Substantia nigra (tissue), 51 donors: ENCODE measurements at places on chromosomes 11 and 22.

DNA sequence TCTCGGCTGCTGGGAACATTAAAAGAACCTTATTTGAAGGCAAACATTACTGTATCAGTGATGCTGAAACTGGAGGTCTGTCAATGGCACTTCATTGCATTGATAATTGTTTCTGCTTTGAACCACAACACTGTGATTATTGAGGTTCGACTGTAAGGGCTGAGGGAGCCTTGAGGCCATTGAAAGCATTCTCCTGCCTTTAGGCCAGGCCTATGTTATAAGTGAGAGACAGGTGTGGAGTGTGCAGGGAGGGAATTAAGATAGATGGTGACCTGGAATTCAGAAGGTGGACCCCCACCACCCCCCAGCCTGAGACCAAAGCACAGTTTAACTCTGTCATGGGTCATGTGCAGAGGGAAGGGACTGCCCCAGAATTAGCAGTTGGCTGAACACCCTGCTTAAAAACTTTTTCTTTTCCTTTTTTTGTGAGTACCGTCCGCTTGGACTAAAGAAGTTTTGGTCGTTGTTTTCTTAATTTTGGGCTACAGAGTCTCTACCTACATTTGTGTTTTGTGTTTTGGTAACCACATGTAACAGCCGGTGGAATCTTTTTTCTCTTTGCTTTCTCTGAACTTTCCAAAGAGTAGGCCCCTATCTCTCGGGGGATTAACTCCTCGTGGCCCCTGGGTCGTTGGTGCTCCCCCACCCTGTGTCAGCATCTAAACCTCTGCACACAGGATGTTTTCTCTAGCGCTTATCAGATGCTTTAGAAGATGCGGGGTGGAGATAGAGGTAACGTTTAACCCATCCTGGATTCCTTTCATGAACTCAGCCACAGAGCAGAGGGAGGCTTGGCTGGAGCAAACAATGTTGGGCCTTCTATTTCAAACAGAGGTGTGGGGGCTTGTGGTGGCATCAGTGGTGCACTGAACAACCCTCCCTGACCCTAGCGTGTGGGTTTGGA, 43.7 kb downstream of the ZBTB16 start:
- no peak for DNase-seq

DNA sequence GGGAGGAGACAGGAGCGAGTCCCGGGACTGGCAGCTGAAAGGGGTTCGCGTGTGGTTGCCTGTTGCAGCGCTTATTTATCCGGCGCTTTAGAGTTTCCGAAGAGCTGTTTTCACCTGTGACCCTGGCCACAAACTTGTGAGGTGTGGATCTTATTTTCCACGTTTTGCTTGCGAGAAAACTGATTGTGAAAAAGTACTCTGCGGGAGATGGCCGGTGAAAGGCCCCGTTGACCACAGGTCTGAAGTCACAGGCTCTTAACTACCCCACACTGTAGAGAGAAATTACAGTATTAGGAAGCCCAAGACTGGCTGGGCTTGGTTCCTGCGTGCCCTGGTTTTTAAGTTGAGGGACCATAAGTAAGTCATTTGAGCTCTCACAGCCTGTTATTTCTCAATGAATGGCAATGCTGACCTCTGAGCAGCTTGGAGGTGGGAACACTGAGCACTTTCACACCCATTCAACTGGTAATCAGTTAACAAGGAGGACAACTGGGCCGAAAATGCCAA, 379 bp upstream of the RAB38 start:
- no peak for DNase-seq

DNA sequence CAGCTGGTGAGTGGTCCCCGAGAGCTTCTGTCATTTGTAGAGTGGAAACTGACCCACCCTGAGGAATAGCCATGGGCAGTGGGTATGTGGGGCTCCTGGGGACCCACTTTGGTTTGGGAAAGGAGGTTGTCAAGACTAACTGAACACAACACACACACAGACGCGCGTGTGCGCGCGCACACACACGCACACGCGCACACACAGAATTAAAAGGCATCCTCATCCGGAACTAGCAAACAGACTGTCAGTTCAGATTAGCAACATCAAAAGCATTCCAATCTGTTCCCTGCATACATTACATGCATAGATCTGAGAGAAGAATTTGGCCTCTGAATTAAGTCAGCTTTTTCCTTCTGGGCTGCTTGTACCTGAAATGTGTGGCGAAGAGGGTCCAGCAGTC, 284.7 kb downstream of the ST3GAL4 start:
- no peak for DNase-seq

- peak; percentile 80 for DNase-seq
Observed at GRCh38 chr22:40426594-40427333, 56.4 kb downstream of the SGSM3 start.

DNA sequence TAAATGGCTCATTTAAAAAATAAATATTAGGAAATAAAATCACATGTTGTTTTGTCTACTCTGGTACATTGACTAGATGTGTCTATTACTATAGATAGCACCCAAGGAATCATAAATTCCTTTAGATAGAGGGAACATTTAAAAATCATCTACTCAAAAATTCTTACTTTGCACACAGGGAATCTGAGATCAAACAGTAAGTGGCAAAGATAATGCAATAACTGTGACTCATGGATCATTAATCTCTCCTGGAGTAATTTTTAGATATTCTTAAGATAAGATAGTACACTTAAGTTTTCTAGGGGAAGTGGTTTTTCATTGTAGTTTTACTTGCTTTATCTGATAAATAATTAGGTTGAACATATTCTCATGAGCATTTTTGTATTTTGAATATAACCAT, 468.9 kb downstream of the LUZP2 start:
- DNase-seq: no peak

DNA sequence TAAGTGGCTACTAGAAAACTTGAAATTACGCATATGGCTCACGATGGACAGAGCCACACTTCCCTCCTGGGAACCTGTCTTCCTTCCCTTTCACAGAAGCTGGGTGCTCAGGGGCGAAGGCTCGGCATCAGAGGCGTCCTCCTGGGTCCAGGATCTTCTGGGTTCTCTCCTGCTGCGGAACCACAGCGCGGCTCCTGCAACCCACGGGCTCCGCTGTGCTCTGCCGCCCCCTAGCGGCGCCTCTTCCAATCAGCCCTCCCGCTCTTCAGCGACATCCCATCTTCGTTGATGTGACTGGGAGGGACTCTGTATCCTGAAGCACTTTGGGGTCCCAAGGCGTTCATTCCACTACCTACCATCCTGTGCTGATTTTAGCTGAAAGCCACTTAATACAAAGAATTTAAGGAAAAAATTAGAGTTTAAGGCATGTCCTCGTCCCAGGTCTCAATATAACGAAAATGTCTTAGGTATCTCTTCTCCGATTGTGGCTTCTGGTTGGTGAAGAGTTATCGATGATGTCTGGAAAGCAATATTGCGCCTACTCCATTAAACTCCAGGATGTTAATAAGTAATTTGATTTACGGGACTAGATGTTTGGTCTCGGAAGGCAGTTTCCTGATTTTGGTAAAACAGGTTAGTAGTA, 14.8 kb upstream of the RPS3 start:
- peak; percentile 64 for DNase-seq

- no peak for DNase-seq
Observed at GRCh38 chr22:32333141-32333768, 24.4 kb upstream of the RFPL3 start.

GRCh38 chr11:75851203-75851602, 36.2 kb downstream of the UVRAG start:
- no peak for DNase-seq

DNA sequence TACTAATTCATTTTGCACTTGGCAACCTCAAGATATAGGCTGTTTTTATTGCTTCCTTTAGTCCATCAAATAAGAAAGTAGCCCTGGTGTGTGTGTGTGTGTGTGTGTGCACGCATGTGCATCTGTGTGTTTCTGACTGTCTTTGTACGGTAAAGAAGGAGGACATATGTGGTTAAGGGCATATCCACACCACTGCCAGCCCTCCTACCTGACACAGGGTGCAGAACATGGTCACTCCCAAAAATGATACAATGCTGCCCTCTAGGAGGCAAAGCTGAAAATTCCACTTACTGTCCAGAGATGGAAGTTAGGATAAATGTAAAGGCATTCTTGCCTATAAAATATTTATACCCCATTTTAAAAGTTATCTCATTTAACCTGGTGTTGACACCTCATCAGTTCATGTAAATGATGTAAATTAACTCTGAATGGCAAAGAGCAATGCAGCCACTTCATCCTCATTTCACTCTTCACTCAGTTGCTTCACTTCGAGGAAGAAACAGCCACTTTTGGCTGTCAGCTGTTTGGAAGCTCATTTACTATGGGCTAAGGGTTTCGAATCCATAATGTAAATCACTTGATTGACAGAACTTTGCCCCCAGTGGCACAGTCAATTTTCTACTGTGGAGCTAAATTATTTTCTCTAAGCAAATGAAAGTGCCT, 83.1 kb upstream of the MTNR1B start:
- peak; percentile 32 for DNase-seq

GRCh38 chr22:37095113-37095512, 14.4 kb downstream of the TMPRSS6 start:
- no peak for DNase-seq

DNA sequence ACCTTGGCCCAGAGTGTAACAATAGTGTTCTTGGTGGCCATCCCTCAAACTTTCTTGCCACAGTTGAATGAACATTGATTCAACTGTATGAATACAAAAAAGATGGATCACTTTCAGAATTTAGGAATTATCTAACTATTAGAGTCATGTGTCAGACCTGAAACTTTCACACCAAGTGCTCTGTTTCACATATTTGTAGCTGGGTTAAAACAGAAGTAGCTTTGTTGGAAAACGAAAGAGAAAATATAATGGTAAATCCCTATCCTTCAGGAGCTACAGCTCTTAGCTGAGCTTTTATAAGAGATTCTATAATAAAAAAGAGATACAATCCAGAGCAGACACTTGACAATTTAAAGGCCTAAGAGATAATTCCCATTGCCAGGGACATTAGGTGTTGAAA, 719.3 kb downstream of the JRKL start:
- DNase-seq: no peak

DNA sequence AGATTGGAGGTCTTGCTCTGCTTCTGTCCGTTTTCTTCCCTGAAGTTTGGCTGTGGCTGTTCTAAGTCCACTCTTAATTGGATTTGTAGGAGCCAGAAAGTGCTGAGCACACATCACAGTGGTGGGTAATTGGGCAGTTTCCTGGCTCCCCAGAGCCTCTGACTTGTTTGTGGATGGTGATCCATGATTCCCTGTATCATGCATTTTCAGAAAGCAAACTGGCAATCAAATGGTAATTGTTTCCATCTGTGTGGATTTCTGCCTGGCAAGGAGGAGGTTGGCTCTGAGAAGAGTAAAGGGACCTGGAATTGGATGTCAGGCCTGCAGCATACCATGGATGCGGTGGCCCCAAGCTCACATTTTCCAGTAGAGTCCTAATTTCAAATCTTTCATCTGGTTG, 49.5 kb downstream of the PPFIBP2 start:
- DNase-seq: no peak

DNA sequence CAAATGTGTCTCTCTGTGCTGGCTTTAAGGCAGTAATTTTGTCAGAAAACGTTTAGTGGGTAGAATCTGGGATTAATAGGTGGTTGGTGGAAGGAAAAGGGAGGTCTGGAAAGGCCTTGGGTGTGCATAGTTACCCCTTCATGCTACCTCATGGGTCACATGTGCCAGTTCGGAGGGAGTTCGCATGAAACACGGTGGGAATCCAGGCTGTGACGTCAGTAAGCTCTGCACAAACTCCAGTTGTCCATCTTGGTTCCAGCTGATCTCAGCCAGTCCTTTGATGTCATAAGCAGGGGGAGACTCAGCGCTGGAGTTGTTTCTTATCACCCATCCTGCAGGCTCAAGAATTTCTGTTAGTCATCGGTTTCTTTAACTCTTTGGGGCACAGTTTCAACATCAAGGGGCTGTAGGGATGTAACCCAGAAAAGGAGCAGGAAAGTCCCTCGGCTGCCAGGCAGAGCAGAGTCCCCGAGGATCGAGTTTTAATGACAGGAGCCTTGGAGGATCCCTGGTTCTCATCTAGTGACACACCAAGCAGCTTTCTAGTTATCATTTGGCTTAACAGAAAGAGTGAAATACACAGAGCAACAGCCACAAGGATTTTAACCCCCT, 28.9 kb downstream of the MOV10L1 start:
- no peak for DNase-seq

- no peak for DNase-seq
Observed at GRCh38 chr11:85845124-85845631, 10.0 kb upstream of the CCDC83 start.

DNA sequence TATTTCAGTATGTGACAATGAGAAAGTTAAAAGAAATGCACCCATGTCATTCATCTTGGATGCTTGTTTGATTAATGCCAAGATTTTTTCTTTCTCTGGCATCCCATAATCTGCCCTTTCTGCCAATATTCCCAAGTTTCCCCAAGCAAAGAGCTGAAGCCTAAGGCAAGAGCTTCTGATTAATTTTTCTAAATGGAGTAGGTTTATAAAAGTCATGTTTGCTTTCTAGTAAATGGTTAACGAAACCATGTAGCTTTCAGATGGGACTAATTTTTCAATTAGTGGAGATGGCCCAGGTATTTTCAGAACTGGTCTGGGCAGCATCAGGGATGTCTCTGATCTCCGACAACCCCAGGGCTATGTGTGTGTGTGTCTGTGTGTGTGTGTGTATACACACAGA, 55.3 kb downstream of the LRRC4C start:
- no peak for DNase-seq

DNA sequence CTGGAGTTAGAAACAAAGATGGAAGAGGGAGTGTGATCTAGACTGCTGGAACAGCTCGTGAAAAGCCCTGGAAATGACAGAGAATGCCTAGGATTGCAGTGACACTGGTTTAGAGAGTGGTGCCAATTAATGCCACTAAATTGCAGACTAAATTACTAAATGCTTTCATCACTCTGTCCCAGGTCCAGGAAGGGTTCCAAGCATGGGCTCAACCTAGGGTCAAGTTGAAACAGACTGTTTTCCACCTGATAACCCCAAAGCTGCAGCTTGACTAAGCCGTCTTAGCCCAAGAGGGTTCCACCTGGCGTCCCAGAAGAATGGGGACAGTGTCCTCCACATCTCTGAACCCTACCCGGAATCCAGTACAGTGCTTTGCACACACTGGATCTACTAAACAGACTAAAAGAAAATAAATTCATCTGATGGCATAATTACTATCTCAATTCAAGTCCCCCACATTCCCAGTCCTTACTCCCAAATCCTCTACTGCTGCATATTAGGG, 1.1 kb upstream of the CRY2 start:
- DNase-seq: no peak

GRCh38 chr11:134515081-134515960, 103.3 kb upstream of the B3GAT1 start:
- DNase-seq: no peak

DNA sequence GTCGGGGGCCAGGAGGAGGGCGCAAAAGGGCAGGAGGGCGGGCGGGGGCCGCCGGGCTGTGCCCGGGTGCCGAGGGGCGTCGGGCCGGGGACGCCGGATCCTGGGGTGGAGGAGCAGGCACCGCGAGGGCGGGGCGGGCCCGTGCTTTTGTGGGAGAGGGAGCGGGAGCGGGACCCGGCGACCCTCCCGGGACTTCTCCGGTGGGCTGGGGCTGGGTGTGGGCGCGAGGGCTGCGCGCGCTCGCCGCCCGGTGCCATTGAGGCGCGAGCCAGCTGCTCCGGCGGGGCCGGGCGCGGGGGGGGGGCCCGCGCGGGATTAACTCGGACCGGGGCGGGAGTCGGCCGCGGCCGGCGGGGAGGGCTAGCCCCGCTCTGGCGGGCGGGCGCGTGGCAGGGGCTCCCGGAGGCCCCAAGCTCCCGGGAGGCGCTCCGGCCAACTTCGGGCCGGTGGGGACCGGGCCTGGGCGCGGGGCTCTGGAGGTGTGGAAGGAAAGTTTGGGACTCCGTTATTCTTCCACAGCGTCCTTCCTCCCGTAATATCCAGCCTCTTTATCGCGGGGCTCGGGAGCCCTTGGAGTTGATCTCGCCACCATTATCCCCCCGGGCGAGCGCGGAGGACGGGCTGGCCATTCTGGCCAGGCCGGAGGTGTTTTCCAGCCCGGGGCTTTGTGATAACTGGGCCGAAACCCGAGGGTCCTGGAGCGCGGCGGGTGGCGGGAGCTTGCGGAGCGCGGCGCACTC, 936 bp downstream of the CECR2 start:
- peak; percentile 66 for DNase-seq
